ENCODE measurements at places on chromosomes 1 and 21. TPM values are rescaled to one million over a fixed set of nuclear protein-coding genes. Genes with fewer than 3 reads are reported as not detected.

- DNase-seq: no peak
Measured at GRCh38 chr1:235491644-235492043, 12.6 kb downstream of the B3GALNT2 start.

DNA sequence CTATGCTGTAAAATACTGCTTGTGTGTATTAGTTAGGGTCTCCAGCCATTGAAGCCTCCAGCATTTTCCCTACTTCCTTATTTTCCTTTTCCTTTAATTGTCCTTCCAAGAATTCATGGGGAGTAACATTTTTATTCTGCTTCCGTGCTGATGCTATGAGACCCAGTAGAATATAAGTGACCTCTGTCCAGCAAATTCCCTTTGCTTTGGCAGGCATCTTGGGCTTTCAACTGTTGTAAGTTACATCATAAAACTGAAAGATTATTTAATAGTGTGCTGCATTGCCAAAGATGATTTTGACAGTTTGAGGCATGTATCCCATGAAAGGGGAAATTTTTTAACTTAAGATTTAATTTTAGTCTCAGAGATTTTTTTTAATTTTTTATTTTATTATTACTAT, 48.1 kb upstream of the B3GALT2 start:
- no peak for DNase-seq

DNA sequence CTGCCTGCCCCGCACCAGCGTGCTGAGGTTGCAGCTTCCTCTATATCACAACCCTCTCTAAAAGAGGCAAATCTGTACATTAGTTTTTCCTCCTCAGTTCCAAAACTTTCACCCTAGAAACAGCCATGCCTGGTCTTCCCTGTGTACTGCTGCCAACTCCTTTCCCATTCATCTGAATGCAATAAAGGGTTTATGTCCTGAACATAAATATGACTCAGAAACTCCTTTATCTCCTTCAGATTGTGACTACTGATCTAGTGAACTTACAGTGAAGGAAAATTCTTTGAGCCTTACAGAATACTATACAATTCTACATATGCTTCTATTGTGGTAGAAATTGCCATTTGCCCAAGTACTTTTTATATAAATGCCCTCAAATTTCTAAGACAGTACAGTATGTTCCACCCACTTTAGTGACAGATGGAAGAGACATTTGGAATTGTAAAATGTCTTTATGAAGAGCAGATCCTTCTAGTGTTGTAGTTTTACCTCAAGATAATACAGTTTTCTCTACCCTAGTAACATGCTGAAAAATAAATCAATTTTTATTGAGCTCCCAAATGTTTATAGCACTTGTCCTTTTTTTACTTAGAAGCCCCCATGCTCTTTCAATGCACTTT, 345.1 kb upstream of the SNX7 start:
- no peak for DNase-seq

DNA sequence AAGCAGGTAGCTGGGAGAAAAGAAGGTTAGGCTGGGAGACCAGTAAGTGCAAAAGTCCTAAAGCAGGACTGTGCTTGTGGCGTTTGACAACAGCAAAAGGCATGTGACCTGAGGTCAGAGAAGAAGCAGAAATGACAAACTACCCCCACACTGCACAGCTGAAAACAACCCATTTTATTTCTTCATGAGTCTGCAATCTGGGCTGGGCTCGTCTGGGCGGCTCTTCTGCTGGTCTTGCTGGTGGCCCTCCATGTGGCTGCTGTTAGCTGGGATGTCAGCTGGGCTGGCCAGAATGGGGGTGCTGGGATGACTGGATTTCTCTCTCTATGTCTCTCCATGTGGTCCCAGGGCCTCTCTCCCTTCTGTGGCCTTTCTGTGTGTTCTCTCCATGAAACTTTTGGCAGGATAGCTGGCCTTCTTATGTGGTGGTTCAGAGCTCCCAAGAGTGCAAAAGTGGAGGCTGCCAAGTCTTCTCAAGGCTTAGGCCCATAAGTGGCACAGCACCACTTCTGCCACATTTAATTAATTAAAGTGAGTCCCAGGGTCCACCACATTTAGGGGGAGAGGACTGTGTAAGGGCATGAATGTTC, 128.6 kb downstream of the RIPK4 start:
- DNase-seq: no peak

DNA sequence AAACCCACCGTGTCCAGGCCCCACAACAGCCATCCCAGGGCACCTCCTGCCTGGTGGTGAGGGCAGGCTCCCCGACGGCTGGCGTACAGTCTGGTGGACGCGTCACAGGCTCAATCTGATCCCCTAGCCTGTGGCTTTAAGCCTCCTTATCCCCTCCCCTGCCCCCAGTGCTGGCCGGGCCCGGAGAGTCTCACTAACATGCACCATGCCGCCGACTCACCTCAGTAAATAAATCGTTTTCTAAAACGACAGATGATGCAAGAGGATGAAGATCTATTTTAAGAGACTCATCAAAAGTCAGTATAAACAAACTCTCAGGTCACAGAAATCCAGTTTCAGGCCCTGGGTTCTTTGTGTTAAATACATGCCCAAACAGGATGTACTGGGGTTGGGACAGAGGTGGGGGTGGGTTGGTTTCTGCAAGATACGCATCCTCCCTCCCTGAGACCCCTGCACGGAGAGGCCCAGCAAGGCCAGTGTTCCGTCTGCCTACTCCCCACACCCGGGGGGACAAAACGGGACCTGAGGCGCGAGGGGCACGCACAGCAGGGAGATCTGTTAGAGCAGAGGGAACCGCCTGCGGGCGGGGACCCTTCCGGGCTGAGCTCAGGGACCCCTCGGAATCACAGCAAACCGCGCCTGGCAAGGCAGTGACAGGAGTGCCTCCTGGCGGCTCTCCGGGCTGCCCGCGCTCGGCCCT, 3.1 kb downstream of the PANK4 start:
- peak; percentile 71 for DNase-seq

DNA sequence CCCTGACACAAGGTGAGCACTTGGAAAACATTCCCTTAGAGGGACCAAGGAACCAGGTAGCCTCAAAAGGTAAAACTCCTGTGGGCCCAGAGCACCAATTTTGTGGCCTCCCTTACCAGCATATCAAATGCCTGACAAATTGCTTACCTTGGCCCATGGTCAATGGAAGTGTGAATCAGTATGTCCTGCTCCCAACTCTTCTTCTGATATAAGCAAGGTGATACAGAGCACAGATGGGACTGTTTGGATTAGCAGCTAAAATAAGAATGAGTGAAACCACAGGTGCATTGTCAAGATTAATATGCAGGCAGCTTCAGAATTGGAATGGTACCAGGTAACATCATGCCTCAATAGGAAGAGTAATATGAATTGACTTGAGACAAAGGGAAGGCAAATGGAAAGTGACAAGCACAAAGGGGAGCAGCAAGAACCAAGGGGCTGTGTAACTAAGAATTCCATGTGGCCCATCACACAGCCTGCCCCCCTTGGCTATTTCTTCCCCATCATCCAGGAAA, 156.8 kb upstream of the KCND3 start:
- DNase-seq: no peak

GRCh38 chr1:189866606-189867005, 611.1 kb downstream of the BRINP3 start:
- no peak for DNase-seq

- no peak for DNase-seq
Measured at GRCh38 chr1:211588711-211589110, 9.8 kb upstream of the SLC30A1 start.

- no peak for DNase-seq
Measured at GRCh38 chr1:226342656-226343055, 33.7 kb upstream of the LIN9 start.

GRCh38 chr1:88647749-88648415, 36.2 kb upstream of the PKN2 start:
- no peak for DNase-seq

DNA sequence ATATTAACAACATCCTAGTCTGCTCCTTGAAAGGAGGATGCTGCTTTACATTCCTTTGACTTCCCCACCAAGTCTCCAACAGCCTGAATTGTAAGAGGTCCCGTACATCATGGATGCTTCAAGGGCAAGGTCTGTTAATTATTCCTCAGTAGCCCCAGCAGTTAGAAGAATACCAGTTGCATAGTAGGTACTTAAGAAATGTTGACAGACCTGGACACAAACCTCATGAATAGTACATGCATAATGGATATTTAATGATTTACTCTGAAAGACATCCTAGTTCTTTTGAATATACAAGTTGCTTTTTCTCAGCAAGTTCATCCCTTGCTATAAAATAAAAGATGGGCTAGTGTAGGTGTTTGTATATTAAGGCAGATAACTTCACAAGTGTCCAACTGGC, 112.1 kb upstream of the DPYD start:
- no peak for DNase-seq

GRCh38 chr1:160423966-160424365, 23.6 kb downstream of the VANGL2 start:
- DNase-seq: no peak

Gene TMEM82
- total RNA-seq: not detected

Gene OR2M3
- not detected for total RNA-seq

Gene DUSP10
- total RNA-seq: 10.8 TPM

Gene AGT
- total RNA-seq: not detected

Gene ADGRL4
- total RNA-seq: not detected

Gene FABP3
- total RNA-seq: not detected

Gene DOP1B
- 15.2 TPM for total RNA-seq

Gene OR2T3
- total RNA-seq: not detected

Gene TDRD5
- not detected for total RNA-seq
